Trophoblast cell (in vitro differentiated cells and primary cell): ENCODE measurements at places on chromosomes 2 and 18.

GRCh38 chr18:37285825-37286224 lies 279.8 kb downstream of the CELF4 start:
- DNase-seq = no peak
- H3K27me3 ChIP-seq = no peaks in the 10 kb centered on the region
- no peaks in the 10 kb centered on the region for H3K36me3 ChIP-seq
- no peak overlapping the region for H3K27ac ChIP-seq
- H3K4me1 ChIP-seq = no peaks in the 10 kb centered on the region

- no peak overlapping the region for H3K4me3 ChIP-seq
- H3K27me3 ChIP-seq = no peaks in the 10 kb centered on the region
- no peak for DNase-seq
- H3K4me1 ChIP-seq = no peaks in the 10 kb centered on the region
These were observed 33.2 kb downstream of the ANKRD29 start for GRCh38 chr18:23629444-23629946.

DNA sequence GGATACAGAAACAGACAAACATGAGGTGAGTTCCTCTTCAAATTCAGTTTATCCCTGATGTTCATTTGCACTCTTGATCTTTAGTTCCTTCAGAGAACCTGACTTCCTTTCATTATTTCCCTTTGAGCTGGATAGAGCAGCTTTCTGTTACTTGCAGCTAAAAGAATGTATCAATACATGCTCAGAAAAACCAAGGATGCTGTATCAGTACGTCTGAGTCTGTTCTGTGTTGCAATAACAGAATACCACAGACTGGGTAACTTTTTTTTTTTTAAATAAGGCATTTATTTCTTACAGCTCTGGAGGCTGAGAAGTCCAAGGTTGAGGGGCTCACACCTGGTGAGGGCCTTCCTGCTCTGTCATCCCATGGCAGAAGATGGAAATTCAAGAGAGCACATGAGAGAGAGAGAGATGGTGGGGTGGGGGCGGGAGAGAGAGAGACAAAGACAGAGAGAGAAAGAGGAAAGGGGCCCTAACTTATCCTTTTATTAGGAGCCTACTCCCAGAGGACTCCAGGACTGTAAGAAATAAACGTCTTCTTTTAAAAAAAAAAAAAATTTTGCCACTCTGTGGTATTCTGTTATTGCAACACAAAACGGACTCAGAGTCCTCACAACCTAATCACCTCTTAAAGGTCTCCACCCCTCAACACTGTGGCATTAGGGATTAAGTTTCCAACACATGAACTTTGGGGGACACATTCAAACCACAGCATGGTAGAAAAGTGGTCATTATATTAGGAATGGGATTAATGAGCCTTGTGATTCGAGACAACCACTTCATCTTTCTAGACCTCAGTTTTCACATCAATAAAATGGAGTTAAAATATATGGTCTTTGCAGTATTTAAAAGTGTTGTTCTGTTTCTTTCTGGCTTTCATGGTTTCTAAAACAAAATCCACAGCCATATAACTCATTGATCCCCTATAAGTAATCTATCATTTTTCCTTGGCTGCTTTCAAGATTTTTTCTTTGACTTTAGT lies 18.4 kb upstream of the SELENOI start:
- H3K27ac ChIP-seq = no peak overlapping the region
- DNase-seq = no peak
- no peaks in the 10 kb centered on the region for H3K4me1 ChIP-seq
- no peaks in the 10 kb centered on the region for H3K36me3 ChIP-seq
- no peak overlapping the region for H3K4me3 ChIP-seq

GRCh38 chr18:23103449-23103848 lies 31.8 kb upstream of the CABLES1 start:
- H3K27me3 ChIP-seq = no peaks in the 10 kb centered on the region
- H3K4me1 ChIP-seq = peaks cover 19% of the 10 kb centered on the region
- H3K4me3 ChIP-seq = no peak overlapping the region
- no peak overlapping the region for H3K27ac ChIP-seq
- no peaks in the 10 kb centered on the region for H3K36me3 ChIP-seq

DNA sequence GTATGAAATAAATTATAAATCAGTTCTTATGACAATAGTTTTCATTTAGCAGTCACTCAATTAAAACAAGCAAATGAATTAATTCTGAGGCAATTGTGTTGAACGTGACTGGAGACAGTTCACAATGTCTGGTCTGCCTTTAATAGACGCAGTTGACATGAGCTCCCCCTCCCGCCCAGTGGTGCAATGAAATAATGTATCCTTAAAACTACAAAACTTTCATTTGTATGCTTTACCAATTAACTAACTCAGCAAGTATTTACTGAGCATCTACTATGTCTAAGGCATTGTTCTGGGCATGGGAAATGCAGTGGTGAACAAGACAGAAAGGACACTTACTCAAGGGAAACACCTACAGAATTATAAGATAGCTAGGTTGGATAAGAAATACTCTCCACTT lies 3.5 kb upstream of the DSC2 start:
- DNase-seq = no peak
- H3K36me3 ChIP-seq = no peaks in the 10 kb centered on the region
- H3K4me3 ChIP-seq = no peak overlapping the region
- H3K27ac ChIP-seq = no peak overlapping the region
- no peaks in the 10 kb centered on the region for H3K27me3 ChIP-seq
- no peaks in the 10 kb centered on the region for H3K4me1 ChIP-seq

GRCh38 chr2:168120730-168121129 lies 126.7 kb downstream of the STK39 start:
- no peak overlapping the region for H3K27ac ChIP-seq
- H3K4me3 ChIP-seq = no peak overlapping the region
- H3K4me1 ChIP-seq = no peaks in the 10 kb centered on the region
- no peaks in the 10 kb centered on the region for H3K27me3 ChIP-seq
